ENCODE measurements at places on chromosomes 2 and 18.

- DNase-seq: no peak
Observed at GRCh38 chr2:110140401-110140800, 24.8 kb upstream of the MALL start.

DNA sequence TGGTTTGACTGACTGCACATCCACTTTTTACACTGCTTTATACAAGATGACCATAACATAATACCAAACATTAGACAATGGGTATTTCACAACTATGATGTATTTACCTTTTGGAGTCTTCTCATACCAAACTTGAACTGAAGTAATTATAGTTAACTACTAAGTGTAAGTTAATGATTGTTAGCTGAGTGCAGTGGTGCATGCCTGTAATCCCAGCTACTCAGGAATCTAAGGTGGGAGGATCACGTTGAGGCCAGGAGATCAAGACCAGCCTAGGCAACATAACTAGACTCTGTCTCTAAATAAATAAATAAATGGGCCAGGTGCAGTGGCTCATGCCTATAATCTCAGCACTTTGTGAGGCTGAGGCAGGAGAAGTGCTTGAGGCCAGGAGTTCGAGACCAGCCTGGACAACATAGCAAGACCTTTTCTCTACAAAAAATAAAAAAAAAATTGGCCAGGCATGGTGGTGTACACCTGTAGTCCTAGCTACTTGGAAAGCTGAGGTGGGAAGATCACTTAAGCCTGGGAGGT lies 44.9 kb upstream of the ORC2 start:
- no peak for DNase-seq

GRCh38 chr2:113080134-113080533 lies 12.4 kb downstream of the IL1F10 start:
- peak; percentile 91 for DNase-seq

- peak; percentile 55 for DNase-seq
Observed at GRCh38 chr2:47083886-47084687, 71.0 kb downstream of the STPG4 start.

DNA sequence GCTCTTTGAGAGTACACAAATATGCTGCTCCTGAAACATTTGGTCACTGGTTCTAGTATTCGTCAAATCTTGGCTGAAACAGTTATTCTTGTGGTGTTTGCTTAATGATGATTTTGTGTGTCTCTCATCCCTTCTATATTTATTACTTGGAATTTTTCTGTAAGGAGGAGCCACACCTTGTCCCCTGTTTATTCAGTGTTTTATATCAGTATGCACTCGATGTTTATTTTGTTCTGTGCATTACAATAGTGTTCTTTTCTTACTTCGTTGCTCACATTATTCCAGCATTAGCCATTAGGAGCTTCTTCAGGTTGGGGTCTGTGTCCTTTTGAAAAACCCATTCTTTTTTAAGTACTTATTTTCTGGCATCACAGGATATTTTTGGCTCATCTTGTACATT lies 5.1 kb upstream of the RAMP1 start:
- no peak for DNase-seq

DNA sequence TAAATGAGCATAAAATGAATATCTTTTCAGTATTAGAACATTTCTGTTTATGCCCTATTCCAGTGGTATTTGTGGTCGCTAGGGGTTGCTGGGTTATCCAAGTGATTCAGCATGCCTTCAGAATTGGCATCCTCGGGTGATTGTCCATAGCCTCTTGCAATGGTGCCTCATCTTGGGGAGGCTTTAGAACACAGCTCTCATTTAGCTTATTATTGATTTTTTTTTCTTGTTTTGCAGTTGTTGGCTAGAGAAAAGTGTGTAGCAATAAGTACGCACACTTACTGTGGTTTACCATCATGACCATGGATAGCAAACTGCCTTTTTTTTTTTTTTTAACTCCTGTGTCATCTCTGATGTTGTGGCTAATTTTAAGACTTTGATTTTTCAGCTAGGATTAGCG lies 33.6 kb downstream of the PLEKHA3 start:
- DNase-seq: no peak

DNA sequence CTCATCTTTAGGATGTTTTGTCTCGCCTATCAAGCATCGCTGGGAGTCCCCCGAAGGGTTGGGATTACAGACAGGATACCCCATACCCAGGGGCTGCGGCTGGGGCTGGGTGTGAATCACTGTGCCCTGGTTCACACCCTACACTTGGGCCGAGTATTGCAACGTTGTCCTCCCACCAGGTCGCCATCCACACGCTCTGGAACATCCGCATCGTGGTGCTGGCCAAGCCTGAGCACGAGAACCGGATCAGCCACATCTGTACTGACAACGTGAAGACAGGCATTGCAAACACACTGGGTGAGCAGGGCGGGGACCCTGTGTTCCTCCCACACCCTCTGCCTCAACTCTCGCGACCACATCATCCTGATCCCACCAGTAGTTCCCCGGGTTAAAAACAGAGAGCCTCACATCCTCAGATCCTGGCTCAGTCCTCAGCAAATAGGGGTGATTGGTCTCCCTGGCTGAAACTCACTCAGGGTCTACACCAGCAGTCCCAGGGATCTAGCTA lies 87.3 kb upstream of the ATG16L1 start:
- DNase-seq: no peak

DNA sequence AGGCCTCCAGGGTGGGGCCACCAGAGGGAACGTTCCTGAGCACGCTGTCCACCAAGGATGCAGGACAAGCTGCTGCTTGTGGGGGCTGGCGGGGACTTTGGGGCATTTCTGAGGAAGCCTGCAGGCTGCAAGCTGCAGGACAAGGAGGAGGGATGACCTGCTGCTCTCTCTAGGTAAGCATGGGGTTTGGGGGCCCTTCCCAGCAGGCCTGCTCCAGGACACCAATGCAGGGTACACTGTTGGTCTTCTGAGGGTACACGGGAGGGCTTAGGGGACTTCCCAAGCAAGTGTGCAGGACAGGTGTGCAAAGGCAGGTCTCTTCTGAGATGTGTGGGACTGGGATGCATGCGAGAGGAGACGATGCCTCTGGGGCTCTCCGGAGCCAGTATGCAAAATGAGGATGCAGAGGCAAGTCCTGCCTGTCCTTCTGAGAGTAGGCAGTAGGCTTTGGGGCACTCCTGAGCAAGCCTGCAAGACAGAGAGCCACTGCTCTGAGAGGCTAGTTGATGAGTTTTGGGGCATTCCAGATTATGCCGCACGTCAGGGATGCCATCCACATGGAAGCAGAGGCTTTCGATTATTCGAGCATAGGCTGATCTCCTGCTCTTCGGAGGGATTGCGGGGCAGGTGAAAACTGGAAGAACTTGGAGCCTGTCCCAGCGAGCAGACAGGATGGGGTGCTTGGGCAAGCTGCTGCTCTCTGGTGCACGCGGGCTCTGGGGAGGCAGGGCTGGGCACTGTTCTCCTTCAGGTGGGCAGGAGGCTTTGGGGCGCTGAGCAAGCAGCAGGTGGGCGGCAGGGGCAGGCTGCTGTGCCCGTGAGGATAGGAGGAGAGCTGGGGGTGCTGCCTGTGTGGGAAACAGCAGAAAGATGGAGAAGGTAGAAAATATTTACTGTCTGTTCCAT lies 44.6 kb downstream of the CNGA3 start:
- DNase-seq: peak; percentile 39

GRCh38 chr2:47336259-47337238 lies 66.4 kb upstream of the MSH2 start:
- DNase-seq: peak; percentile 66

DNA sequence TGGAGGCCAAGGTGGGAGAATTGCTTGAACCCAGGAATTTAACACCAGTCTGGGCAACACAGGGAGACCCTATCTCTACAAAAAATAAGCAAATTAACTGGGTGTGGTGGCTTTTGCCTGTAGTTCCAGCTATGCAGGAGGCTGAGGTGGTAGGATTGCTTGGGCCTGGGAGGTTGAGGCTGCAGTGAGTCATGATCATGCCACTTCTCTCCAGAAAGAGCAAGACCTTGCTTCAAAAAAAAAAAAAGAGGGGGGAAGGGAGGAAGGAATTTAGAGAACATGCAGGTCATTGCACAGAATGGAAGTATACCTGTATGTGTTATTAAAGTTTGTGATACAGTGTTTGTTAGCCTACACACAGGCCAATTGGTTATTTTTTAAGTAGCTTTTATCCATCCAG lies 25.8 kb downstream of the PKP4 start:
- no peak for DNase-seq

GRCh38 chr2:202113571-202114142 lies 40.6 kb downstream of the KIAA2012 start:
- no peak for DNase-seq

DNA sequence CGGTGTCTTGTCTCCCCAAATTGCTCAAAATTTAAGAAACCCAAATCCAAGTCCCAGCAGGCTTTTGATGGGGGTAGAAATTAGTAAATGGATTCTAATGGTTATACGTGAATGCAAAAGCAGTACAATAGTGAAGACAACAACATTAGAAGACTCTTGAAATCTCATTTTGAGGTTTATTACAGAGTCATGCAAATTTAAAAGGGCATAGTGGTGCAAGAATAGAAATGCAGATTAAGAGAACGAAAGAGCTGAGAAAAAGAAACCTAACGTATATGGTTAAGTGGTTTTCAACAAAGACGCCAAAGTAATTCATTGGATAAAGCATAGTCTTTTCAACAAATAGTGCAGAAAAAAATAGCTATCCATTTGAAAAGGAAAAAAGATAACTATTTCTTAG lies 33.2 kb upstream of the CXXC1 start:
- no peak for DNase-seq

DNA sequence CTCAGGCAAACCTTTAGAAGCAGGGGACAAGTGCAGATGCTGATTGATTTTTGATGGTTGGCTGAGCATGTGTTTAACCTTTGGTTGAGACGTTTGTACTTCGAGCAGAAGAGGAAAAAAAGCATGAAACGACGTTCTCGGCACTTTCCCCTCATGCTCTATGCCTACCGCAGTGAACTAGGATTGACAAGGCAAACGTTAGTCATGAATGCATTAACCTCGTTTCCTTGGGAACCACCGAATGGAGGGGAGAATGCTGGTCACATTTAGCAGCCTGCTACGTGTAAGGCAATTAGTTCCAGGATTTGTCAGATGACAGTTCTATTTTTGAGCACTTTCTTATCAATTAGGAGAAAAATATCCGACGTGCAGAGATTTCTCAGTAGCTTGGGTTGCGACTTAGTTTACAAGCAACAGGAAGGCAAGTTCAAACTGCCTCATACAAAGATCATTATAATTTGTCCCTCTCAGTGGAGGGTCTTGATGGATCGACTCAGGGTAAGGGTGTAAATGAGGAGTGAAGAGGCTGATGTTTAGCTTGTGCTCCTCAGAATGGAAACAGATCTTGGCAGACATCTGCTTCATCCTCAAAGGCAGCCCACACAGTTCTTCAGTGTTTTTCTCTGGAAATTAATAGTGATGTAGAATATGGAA lies 47.4 kb upstream of the GPR45 start:
- peak; percentile 47 for DNase-seq

DNA sequence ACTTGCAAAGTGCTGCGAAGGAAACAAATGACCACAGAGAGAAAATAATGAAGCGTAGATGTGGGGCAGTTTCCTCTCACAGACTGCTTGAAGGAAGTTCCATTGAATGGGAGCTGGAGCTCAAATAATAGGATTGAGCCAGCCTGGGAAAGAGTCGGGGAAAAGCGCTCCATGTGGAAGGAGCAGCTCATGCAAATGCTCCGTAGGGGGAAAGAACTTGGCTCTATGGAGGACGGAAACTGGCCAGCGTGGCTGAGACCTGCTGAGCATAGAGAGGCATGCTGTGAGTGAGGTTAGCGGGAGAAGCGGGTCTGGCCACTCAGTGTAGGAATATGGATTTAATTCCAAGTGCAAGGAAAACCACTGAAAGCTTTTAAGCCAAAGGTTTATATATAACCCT lies 28.6 kb upstream of the VIT start:
- peak; percentile 82 for DNase-seq

DNA sequence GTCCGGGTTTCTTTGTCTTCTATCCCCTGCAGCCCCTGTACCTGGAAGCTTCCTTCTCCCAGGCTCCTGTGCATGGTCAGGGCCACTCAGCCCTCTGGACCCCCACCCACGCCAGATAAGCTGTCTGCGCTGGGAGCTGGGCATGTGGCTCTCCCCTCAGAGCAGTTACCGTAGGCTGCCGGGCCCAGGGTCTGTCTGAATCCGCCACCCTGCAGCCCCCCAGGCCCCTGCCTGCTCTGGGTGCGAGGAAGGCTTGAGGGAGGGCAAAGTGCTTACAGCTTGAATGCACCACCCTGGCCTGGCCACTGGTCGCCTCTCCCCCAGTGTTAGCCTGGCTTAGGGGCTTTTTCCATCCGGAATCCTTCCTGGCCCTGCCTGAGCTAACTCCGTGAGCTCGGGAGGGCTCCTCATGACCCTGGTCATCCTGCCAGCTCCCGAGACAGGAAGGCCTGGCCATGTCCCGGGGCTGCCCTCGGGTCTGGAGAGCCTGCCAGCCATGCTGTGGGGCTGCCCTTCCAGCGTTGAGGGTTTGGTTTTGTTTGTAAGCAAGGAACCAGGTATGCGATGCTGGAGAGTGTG lies 50.7 kb downstream of the ODC1 start:
- no peak for DNase-seq

GRCh38 chr2:12534646-12535263 lies 182.0 kb upstream of the TRIB2 start:
- DNase-seq: no peak

GRCh38 chr2:111032721-111033429 lies 87.8 kb upstream of the BCL2L11 start:
- DNase-seq: peak; percentile 51

DNA sequence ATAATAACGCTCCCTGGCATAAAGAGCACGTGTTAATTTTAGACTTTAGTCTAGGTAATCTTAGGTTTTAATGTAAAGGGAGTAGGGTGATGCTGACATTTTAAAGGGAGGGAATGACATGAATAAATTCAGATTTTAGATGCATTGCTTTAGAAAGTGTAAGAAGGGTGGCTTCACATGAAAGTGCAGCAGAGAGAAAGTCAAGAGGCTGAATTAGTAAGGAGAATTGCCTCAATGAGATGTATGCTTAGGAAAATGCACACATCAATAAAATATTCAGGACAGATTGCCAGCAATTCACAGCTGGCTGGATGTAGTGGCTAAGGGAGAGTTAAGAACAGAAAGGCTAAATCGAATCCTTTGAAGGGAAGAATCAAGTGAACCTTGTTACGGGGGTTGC lies 165.5 kb upstream of the CDH19 start:
- DNase-seq: no peak

- no peak for DNase-seq
Observed at GRCh38 chr18:59912007-59912550, 12.3 kb downstream of the PMAIP1 start.

- DNase-seq: no peak
Observed at GRCh38 chr2:54535599-54536195, 79.6 kb downstream of the SPTBN1 start.

GRCh38 chr2:172791953-172792352 lies 56.3 kb downstream of the RAPGEF4 start:
- peak; percentile 59 for DNase-seq

DNA sequence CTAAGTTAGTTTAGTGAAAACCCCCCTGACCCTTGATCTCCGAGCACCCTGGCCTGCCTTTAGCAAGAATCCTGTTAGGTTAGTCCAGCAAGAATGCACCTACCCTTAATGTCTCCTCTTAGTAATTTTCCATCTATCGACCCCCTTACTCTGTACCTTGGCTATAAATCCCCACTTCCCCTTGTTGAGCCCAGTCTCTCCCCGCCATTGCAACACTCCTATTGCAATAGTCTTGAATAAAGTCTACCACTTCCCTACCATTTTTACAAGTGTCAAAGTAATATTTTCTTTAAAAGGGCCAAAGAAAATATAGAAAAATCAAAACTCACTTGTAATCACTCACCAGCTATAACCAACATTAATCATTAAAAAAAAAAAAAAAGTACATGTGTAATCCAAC lies 4.2 kb upstream of the ZBTB7C start:
- DNase-seq: no peak
